Activated naive CD4-positive, alpha-beta T cell (primary cell): ENCODE measurements at places on chromosomes 7 and 10.

GRCh38 chr7:125465527-125465926 is 535.9 kb upstream of the POT1 start:
- no peak for DNase-seq

- DNase-seq, result no peak
These were observed 499.5 kb upstream of the GALNT17 start for GRCh38 chr7:70632400-70632799.

DNA sequence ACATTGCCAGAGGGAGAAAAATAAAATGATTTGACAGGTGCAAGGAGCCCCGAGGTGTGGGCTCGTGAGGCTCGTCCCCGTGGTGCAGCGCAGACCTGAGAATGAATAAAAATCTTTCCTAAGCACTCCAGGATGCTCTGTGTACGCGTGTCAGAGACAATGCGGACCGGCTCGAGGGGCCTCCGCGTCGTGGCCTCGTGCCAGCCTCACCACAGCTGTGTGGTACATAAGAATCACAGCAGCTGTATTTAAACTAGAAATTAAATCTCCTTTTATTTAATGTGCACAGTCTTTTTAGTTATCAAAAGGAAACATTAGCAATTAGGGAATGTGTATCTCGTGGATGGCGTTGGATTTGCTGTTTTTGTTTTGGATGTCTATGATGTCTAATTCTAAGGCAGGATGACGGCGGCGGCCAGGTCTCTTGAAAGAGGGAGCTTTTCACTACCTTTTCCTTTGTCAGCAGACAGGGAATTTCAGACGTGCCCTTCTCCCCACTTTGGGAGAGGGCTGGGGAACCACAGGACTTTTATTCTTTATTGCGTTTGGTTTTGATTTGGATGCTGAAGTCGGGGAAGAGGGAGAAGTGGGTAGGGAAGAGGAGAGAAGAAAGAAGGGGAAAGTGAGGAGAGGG is 365.3 kb upstream of the SHH start:
- DNase-seq, result no peak

DNA sequence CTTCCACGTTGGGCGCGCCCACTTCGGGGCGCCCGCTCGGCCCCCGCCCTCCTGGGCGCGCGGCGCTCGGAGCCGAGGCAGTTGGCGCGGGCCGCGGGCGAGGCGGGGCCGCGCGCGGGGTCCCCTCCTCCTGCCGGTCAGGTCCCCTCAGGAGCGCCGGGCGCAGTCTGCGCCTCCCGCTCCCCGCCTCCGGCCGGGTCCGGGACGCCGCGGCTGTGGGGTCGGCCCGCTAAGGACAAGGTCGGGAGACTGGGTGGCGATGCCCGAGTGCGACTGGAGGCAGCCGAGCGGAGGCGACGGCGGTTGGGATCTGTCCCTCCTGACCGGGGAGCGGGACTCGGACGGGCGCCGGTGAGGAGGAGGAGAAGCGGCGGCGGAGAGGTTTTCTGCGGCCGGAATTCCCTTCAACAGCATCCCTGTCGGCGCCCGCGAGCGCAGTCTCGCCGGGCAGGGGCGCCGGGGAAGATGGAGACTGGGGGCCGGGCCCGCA is at the start of gene ATRNL1:
Gene ATRNL1, plus strand, starts transcription at position 80 of the 490 bp plus-strand sequence. Its CDS starts 386 bp downstream, at position 466.
- no peak for DNase-seq

- DNase-seq, result no peak
These were observed 5.8 kb upstream of the AEBP1 start for GRCh38 chr7:44098092-44099068.

GRCh38 chr10:97274828-97275227 is 17.6 kb downstream of the ARHGAP19 start:
- no peak for DNase-seq

GRCh38 chr10:80487791-80488538 is 33.9 kb downstream of the TSPAN14 start:
- DNase-seq, result no peak

GRCh38 chr10:127145173-127145572 is 51.2 kb downstream of the INSYN2A start:
- DNase-seq, result no peak

GRCh38 chr10:131195116-131195515 is 116.4 kb downstream of the TCERG1L start:
- DNase-seq, result no peak

- DNase-seq, result no peak
These were observed 67.4 kb downstream of the TYW1B start for GRCh38 chr7:72760602-72761001.

GRCh38 chr7:128221929-128222403 is 19.1 kb upstream of the LEP start:
- DNase-seq, result no peak

DNA sequence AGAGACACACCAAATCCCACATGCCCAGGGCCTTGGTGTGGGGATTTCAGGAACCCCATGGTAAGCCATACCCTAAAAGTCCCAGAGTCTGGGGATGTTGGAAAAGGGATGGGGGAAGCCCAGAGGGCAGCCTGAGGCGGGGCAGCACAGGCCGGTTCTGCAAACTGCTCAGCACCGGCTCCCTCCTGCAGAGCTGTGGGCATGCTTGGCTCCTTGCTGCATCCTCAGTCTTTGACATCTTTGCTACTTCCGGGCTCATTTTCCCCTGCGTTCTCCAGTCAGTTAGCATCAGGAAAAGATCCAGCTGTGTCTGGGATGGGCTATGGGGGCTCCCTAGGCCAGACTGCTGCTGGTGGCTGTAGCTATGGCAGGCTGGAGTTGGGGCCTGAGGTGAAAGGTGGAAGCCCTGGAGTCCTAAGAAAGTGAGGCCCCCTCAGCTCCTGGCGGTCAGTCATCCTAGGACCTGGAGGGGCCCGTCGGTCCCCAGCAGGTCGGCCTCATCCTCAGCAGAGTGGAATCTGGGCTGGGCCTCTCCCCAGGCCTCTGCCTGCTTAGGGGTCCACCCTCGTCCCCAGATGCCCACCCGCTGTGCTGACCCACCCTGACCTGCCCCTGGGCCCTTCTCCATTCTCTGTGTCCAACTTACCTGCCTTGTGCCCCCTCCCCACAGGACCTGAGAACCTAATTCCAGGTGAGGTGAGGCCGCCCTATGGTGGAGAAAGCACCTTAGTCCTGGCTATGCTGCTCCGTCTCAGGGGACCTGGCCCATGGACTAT is 9.3 kb downstream of the TBATA start:
- DNase-seq, result no peak

DNA sequence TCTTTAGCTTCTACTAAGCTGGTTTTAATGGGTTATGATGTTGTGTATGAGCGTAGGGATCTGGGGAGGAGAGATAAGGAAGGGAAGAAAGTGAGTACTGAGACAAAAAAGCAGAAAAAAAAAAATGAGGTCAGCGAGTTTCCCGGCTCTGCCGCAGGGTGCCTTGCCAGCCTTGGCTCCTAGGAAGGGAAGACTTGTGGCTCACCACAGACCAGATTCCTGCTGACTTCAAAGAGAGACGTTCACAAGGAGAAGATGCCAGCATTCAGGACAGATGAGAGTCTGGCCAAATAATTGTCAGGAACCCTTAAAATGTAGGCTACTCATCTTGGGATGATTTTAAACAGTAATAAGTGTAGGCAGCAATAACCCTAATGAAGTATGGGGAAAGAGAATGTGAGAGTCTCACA is 11.4 kb upstream of the FAS start:
- DNase-seq, result no peak

DNA sequence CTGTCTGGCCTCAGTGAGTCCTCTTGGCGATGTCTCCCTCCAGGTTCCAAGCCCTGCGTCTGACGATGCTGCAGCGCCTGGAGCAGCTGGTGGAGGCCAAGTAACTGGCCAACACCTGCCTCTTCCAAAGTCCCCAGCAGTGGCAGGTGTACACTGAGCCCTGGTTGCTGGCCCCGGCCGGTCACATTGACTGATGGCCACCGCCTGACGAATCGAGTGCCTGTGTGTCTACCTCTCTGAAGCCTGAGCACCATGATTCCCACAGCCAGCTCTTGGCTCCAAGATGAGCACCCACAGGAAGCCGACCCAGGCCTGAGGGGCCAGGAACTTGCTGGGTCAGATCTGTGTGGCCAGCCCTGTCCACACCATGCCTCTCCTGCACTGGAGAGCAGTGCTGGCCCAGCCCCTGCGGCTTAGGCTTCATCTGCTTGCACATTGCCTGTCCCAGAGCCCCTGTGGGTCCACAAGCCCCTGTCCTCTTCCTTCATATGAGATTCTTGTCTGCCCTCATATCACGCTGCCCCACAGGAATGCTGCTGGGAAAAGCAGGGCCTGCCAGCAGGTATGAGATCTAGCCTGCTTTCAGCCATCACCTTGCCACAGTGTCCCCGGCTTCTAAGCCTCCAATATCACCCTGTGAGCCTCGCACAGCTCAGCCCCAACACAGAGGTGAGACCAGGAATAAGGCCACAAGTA is 7.3 kb upstream of the ZNF22 start:
- DNase-seq, result no peak

DNA sequence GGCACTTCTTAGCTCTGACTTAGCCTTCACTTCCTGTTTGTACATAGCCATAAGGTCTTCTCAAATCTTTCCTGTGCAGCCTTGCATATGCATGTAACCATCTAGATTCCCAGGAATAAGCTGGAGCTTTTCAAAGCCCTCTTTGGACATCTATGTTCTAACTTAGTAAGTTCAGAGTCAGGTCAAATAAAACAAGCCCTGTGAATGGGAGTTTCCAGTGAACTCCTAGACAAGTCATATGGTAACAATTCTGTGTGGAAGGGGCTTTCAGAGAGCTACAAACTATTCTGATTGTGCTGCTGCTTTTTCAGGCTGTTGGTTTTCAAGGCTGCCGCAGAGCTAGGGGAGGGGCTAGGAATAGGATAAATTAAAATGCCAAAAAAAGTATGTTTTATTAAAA is 208.4 kb upstream of the AKR1E2 start:
- no peak for DNase-seq

DNA sequence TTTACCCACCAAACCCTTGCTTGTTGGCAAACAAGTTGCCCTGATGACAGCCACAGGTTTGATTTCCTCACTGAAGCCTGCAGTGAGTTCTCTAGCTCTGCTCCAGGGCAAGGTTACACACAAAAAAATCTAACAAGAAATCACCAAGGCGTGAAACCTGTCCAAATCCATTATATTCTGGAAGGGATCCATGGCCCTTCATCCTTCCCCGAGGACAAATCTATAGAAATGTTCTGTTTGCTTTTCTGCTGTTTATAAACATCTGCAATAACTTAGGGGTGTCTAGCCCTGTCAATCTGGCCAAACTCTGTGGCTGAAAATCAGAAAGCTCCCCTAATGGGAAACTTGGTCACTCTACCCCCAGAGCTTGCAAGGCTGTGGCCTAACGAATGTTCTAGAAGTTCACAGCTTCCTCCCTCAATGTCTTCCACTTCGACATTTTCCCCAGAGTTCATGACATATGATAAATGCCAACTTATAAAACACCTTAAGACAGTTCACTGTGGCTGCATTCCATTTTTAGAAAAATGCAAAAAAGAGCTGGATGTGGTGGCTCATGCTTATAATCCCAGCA is 164.5 kb downstream of the PRPF18 start:
- no peak for DNase-seq

GRCh38 chr10:89242840-89243568 is 8.6 kb downstream of the LIPA start:
- DNase-seq, result no peak

- DNase-seq, result no peak
These were observed 83.3 kb downstream of the CUL2 start for GRCh38 chr10:35006836-35007235.

GRCh38 chr7:25583621-25584020 is 355.3 kb upstream of the NPVF start:
- no peak for DNase-seq

- no peak for DNase-seq
These were observed 54.3 kb downstream of the SLK start for GRCh38 chr10:104021246-104021645.

DNA sequence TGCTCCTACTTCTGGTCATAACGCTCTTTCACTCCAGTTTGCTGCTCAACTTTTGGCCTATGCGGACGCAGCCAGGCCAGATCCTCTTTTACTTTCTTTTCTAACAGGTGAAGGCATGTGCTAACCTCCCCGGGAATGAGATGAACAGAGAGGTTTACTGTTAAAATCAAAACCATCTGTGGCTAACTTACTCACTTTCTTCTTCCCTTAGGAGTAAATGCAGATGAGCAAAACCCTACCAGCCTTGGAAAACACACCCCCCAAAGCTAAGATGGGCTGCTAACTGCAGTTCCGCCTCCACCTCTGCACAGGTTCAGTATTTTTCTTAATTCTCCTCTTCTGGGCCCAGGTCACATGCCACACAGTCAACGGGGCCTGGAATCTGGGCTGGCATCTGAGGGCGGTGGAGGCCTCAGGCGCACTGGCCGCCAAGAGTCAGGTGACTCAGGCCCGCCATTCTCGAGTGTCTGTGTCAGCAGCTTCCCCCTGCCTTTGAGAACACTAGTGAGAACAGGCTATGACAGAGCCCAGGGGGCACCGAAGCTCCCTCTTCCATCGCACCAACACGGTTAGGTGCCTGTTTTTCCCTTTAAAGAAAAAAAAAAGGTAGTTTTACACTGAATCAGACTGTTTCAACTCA is 11.1 kb downstream of the FAM53B start:
- no peak for DNase-seq

GRCh38 chr10:27349987-27350386 is 109.4 kb upstream of the ACBD5 start:
- no peak for DNase-seq

- DNase-seq, result no peak
These were observed 595 bp upstream of the SUN1 start for GRCh38 chr7:831596-832166.

DNA sequence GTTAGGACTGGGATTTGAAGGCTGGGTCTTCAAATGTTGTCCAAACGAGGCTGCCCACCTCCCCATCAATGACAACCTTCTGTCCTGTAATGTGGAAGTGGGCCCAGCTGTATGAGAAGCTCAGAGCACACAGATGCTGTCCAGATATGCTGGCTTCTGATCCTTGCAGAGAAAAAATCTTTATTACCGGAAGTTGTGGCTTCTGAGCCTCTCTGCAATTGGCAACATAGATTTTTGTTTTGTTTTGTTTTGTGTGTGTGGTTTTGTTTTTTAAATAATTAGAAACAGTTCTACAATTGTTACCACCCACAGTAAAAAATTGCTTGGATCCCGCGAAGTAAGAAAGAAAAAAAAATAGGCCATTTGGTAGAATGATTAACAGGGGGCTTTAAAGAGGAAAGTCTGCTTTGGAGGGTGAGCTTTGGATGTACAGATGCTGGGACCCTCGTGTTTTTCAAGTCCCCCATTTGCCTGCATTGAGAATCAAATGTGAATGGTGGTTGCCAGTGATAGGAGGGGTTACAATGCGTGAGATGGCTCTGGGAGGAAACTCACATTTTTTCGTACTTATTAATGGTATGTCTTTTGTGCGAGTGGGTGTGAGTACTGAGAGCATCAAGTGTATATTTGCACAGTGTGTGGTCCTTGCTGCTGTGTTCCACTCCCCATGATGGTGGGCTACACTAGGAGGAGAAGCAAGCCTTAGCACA is 153.2 kb downstream of the TCF7L2 start:
- no peak for DNase-seq
